M059J (cell line): ENCODE measurements at places on chromosomes 12 and 14. TPM values are rescaled to one million over a fixed set of nuclear protein-coding genes. Genes with fewer than 3 reads are reported as not detected.

SALL2 gene
- 1.1 and 2.3 TPM in 2 replicates for total RNA-seq

LRTM2 gene
- total RNA-seq, result 0.07 TPM in 1 of 2 replicates, not detected in the other

CPNE6 gene
- total RNA-seq, result not detected in 2 replicates

GRCh38 chr14:100982762-100983161 is 79.2 kb upstream of the RTL1 start:
- peak; percentile 46 for DNase-seq

- no peak for DNase-seq
Measured at GRCh38 chr12:120101617-120102016, 14.9 kb downstream of the RAB35 start.

- DNase-seq, result no peak
Measured at GRCh38 chr14:53807108-53807507, 149.5 kb downstream of the BMP4 start.

DNA sequence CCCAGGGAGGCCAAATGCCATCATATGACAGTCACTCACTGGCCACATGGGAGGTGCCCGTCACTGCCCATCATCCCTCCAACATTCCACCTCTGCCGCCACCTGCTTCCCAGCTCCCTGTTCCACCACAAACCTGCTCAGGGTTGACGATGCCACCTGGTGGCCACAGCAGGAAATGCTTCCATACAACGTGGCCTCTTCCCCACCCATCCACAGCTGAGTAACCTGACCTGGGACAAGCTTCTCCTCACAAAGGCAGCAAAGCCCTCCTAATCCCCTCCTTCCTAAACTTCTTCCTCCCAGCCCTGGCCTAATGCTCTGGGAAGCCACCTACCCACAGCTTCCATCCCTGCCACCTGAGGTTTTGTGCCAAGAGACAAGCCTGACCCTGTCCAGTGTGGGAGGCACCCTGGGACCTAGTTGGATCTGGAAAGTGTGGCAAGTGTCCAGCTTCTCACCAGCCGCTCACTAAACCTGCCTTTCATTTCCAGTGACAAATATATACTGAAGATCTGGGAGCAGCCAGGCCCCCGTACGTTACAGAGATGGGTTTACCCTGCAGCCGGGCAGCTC is 4.3 kb downstream of the DEGS2 start:
- DNase-seq, result no peak
